ENCODE measurements at places on chromosomes 1 and 21.

- peak; percentile 17 for DNase-seq
Measured at GRCh38 chr21:23968722-23969647, 1638.3 kb downstream of the MRPL39 start.

GRCh38 chr1:228333739-228334115 is 72.9 kb downstream of the TRIM11 start:
- DNase-seq, result no peak

DNA sequence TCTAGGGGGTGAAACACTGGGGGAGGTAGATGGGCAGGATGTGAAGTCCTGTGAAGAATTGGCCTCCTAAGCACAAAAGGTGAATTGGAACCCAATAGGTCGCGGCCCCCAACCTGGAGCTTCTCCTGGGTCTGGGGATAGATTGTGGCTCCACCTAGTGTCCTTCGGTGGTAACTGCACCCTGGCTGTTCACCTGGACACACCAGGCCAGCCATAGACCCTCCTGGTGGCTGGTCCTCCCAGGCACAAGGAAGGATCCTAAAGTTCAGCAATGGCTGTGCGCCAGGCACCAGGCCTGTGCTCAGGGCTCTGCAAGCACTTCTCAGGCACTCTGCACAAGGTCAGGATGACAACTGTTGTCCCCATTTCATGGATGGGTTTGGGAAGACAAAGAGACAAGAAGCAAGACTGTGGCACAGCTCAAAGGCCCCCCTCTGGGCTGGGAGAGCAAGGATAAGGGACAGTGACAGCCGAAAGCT is 13.5 kb downstream of the ESPN start:
- peak; percentile 41 for DNase-seq

GRCh38 chr1:64715186-64715585 is 29.7 kb upstream of the RAVER2 start:
- no peak for DNase-seq

GRCh38 chr1:19205845-19206244 is 4.2 kb downstream of the UBR4 start:
- DNase-seq, result no peak

DNA sequence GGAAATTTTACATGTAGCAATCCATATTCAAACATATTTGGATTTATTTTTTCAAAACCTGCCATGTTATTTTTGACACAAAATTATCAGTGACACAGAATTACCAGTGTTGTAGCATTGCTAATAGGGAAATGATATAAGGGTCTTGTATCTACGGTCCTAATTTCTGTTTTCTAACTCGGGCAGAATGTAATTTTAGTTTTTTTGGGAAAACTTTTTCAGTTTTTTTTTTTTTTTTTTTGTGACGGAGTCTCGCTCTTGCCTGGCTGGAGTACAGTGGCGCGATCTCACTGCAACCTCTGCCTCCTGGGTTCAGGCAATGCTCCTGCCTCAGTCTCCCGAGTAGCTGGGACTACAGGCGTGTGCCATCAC is 2.6 kb downstream of the UQCRH start:
- DNase-seq, result no peak

DNA sequence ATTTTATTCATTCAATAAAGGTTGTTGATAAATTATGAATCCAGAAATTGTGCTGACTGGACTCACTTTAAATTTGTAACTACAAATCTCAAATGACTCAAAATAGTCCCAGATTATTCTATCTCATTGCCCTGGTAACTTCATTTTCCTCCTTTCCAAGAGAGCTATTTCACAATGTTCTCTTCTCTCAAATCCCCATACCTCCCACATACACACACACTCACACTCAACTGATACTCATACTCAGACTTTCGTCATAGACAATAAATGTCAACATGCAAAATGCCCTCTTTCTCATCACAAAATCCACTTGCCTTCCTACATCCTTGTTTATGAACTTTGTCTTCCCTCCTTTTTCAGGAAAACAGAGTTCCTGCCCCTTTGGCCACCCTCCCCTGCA is 33.3 kb downstream of the EXTL2 start:
- DNase-seq, result peak; percentile 90

- peak; percentile 41 for DNase-seq
Measured at GRCh38 chr1:16921391-16922185, at the start of gene CROCC. CROCC (plus strand) TSS chr1:16921931; CDS start chr1:16922019, 88 bp downstream.

DNA sequence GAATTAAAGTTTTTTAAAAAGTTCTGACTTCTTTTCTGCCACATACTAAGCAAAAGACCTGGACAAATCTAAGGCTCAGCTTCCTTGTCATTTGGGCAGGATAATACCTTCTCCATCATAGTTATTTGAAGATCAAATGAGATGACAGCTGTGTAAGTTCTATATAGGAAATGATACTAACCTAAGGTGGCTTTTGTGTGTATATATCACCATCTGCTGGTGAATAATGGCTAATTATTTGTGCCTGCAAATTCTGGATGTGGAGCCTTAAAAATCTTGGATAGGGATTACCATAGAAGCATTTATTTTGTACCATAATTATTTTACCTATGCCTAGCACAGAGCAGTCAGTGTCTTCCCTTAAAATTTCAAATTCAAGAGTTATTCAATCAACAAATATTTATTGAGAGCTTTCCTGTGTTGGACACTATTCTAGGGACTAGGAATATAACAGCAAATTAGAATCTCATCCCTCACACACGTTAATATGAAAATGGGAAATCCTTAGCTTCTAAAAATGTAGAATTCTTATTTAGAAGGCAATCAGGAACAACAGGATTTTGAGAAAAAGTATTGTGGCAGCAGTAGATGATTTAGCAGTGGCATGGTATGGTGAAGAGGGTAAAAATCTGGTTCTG is 89.8 kb downstream of the TMEM200B start:
- DNase-seq, result peak; percentile 59

DNA sequence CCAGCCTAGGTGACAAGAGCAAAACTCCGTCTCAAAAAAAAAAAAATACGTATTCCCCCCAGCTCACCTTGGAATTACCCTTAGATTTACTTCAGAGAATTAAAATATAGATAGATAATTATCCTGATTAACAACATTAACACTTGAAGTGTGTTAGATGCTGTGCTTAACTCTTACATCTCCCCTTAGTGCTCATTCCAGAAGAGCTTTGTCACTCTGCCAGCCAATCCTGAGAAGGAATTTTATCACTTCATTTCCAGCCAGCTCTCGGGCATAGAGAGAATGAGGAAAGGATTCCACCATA is 1.6 kb upstream of the SHC1 start:
- DNase-seq, result no peak

GRCh38 chr1:83026745-83027144 is 972.2 kb downstream of the TTLL7 start:
- DNase-seq, result peak; percentile 51

- DNase-seq, result no peak
Measured at GRCh38 chr1:228352677-228353481, 53.8 kb downstream of the TRIM11 start.

DNA sequence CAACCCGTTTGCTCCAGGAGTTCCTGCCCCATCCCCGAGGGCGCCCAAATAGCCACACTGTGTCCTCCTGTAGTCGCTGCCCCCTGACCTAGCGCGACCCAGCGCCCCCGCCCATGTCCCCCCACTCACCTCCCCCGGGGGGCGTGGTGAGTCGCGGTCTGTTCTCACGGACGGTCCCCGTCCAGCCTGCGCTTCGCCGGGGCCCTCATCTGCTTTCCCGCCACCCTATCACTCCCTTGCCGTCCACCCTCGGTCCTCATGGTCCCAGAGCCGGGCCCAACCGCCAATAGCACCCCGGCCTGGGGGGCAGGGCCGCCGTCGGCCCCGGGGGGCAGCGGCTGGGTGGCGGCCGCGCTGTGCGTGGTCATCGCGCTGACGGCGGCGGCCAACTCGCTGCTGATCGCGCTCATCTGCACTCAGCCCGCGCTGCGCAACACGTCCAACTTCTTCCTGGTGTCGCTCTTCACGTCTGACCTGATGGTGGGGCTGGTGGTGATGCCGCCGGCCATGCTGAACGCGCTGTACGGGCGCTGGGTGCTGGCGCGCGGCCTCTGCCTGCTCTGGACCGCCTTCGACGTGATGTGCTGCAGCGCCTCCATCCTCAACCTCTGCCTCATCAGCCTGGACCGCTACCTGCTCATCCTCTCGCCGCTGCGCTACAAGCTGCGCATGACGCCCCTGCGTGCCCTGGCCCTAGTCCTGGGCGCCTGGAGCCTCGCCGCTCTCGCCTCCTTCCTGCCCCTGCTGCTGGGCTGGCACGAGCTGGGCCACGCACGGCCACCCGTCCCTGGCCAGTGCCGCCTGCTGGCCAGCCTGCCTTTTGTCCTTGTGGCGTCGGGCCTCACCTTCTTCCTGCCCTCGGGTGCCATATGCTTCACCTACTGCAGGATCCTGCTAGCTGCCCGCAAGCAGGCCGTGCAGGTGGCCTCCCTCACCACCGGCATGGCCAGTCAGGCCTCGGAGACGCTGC is 1.1 kb downstream of the HTR6 start:
- DNase-seq, result no peak

- no peak for DNase-seq
Measured at GRCh38 chr1:239742416-239743109, 349.1 kb upstream of the FMN2 start.

GRCh38 chr1:8189931-8190483 is 127.9 kb upstream of the SLC45A1 start:
- peak; percentile 42 for DNase-seq

DNA sequence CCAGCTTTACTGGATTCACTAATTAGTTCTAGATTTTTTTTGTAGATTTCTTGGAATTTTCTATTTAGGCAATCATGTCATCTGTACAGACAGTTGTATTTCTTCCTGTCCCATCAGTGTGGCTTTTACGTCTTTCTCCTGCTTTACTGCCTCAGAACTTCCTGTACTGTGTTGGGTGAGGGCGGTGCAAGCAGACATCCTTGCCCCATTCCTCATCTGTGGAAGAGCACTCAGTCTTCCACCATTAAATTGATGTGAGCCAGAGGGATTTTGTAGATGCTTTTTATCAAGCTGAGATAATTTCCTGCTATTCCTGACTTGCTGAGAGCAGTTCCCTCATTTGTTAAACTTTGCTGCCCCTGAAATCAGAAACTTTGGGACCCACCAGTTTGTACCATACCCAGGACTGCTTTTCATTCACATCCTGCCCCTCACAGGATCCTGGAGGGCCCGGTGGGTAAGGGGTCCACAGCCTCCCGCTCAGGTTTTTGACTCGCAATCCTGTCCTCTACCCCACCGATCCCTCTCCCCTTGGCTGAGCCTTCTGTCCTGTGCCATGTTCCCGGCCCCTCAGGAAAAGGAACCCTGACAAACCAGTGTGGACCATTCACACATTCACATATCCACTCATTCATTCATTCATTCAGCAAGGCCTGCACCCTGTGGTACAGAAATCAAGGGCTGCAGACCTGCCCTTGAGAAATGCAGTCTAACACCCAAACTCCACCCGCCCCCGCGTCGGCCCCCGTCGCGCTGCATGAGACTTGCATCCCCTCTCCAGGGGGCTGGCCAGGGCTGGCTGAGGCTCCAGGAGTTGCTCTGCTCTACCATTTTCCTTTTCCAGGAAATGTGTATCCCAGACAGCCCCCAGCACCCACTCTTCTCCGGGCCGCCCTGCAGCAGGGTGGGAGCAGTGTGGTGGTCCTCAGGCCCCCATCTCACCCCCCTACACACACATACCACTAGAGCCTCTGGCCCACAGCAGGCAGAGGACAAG is 246.5 kb upstream of the VAMP3 start:
- DNase-seq, result no peak

DNA sequence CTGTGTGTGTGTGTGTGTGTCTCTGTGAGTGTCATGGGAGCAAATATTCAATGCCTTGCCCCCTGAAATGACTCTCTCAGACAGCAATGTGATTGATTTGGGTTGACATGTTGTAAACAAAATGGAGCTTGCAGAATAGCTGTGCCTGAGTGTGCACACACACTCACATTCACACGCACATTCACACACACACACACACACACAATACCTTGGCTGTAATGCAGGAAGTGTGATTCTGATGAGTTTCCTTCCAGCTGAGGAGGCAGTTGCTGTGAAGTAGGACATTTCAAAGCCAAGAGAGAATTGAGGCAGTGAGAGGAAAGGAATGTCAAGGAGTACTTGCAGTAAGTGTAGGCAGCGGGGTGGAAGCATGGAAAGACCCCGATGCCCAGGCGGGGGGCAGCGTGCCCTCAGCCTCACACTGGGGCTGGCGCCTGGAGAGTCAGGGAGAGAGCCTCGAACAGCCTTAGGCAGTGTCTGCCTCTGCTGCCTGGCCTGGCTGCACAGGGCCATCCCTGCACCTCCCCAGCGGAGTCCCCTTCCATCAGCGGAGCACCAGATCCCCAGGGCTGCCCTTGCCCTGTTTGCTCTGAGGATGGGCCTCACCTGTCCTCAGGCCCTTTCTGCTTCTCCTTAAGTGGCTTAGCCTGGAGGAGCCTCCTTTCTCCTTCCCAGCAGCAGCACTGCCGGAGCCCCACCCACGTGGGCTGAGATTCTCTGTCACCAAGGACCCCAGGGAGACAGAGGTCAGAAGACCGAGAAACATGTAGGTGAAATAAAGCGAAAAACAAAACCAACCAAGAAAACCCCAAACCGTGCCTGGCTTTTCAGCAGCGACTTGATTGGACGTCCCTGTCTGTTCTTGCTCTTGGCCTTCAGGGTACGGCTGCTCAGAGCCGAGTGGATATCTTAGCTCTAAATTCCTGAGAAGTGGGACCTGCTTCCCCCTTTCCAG is 9.2 kb downstream of the VASH2 start:
- DNase-seq, result no peak

GRCh38 chr1:94068096-94068998 is 52.6 kb downstream of the ABCA4 start:
- no peak for DNase-seq

DNA sequence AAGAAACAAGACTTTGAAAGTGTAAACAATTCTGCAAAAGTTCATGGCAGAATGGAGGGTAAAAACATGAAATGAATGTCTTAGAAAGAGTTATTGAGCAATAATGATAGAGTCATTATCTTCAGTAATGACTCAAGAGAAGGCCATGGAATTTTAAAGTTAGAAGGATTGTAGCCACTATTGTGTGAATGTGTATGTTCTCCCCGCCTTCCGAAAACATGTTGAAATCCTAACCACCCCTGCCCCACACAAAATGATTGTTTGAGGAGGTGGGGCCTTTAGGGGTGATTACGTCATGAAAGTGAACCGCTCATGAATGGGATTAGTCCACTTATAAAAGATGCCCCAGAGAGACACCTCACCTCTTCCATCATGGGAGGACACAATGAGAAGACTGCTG is 93.8 kb upstream of the CCDC190 start:
- peak; percentile 57 for DNase-seq

DNA sequence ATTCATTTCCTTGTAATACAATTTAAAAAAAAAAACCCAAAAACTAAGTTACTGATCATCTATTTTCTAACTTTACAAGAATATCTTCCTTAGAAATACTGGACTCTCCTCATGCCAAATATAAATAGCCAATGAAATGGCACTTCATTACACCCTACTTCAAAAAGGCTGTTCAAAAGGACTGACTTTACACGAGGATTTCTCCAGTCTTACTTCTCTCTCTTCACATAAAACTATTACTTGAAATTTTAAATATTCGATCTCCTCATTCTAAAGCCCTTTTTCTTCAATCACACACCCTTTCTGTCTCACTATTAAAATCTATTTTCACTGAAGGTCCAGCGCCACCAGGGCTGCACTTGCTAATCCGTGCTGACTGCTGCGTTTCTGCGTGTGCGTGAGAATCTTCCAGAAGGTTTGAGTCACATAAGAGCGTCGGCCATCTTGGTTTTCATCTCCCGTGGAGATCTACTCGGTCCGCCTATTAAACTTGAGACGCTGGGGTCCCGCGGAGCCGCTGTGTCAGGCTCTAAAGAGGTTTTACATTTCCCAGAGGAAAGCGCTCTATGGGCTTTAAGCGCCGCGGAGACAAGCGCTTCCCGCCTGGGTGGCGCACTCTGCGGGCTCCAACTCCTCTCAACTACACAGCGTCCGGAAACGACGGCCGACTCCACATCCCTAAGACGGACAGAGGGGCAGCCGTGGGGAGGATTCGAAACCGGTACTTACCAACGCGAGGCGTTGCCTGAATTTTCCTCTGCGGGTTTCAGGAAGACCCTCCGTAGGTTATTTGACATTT is 631 bp downstream of the LRIF1 start:
- peak; percentile 86 for DNase-seq

Measured in fibroblast of mammary gland (primary cell).